ENCODE measurements at places on chromosomes 12 and 14. TPM values are rescaled to one million over a fixed set of nuclear protein-coding genes. Genes with fewer than 3 reads are reported as not detected.
A peak's percentile ranks its signal among the peaks of the same experiment; 100 is the strongest.

DNA sequence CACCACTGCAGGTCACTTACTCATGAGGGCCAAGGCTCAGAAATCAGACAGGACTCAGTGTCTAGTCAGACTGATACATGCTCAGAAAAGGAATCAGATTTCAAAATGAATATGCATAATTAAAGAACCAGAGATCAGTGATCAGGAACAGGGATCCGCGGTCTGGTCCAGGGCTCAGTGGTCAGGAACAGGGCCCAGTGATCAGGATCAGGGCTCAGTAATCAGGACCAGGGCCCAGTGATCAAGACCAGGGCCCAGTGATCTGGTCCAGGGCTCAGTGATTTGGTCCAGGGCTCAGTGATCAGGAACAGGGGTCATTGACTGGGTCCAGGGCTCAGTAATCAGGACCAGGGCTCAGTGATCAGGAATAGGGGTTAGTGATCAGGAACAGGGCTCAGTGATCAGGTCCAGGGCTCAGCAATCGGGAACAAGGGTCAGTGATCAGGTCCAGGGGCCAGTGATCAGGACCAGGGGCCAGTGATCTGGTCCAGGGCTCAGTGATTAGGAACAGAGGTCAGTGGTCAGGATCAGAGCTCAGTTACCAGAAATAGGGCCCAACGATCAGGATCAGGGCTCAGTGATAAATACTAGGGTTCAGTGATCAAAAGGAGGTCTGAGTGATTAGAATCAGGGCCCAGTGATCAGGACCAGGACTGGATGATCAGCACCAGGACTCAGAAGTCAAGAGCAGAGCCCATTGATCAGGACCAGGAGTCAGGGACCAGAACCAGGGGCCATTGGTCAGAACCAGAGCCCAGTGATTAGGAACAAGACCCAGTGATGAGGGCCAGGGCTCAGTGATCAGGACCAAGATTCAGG is 175.3 kb downstream of the TMEM121 start:
- DNase-seq, result no peak

Gene CDKL1
- 50.0 TPM for total RNA-seq

DNA sequence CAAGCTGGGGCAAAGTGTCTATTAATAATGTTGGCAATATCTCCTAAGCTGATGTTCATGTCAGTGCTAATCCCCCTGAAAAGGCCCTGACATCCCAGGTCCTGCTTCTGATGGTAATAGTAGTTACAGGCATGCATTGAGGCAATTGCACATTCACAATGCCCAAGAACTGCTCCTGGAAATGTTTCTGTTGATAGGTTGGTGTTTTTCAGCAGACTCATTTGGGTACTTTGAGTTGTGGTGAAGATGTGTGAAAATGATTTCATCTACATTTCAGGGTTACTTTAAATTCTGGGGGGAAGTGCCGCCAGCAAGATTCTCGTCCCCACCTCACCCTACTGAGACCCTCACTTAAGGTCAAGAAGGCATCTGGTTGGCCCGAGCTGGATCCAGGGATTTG is 92.9 kb downstream of the BBS10 start:
- no peak for DNase-seq

- no peak for DNase-seq
These were observed 18.3 kb downstream of the ANKS1B start for GRCh38 chr12:99966429-99966828.

- no peak for DNase-seq
These were observed 68.5 kb downstream of the RNF34 start for GRCh38 chr12:121468499-121468801.

GRCh38 chr14:72104011-72104613 is 171.9 kb downstream of the RGS6 start:
- no peak for DNase-seq

- no peak for DNase-seq
These were observed 54.1 kb downstream of the ESRRB start for GRCh38 chr14:76430017-76430416.

DNA sequence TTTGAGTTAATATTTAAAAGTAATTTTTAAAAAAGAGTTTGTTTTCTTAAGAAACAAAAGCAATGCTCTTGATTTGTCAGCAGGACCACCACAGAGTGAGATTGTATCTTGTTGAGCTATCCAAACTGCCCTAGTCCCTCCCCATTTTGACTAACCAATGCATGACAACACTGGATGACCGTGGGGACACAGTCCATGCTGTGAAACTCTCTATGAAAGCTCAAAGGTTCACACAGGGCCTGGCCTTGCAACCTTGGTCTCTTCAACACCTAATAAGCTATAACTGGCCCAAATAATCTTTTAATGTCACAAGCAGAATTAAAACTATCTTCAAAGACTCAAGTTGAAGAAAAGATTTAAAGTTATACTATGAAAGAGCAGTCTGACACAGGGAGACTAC is 13.5 kb downstream of the ETFRF1 start:
- DNase-seq, result no peak

Gene C3AR1
- total RNA-seq, result 12.9 TPM

DNA sequence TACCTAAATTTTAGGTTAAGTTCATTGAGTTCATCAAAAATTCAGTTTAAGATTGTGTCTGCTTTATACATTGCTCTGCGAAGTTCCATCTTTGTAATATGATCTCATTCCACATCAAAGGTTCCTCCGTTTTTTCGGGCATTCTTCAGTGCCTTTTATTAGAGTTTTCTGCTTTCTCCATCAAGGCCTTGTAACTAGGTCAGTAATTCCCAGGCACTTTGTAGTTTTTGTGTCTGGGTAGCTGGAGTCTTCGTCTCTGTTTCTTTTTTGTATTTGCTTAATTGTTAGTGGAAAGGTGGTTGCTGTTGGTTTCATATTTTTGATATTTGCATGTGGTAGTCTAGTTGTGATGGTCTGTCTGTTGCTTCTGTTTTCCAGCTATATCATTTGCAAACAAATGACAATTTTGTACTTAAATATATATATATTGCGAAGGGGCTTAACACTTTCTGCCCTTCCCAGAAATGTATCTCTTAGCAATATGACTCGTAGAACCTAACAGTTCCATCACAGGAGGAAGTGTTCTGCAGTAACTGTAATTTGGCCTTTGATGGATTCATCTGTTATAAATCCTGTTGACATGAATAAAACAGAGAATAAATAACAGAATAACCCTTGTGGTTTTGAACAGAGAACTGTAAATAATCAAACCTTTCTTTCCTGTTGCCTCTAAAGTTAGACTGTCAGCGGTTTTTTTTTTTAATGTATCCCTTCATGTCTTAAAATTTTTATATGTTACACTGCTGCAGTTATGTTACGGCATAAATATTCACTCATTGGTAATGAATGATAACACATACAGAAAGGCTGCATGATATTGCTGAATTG is 88.4 kb upstream of the DYNC1H1 start:
- no peak for DNase-seq

Gene DPPA3
- total RNA-seq, result not detected

Gene CKAP4
- 13.6 TPM for total RNA-seq

DNA sequence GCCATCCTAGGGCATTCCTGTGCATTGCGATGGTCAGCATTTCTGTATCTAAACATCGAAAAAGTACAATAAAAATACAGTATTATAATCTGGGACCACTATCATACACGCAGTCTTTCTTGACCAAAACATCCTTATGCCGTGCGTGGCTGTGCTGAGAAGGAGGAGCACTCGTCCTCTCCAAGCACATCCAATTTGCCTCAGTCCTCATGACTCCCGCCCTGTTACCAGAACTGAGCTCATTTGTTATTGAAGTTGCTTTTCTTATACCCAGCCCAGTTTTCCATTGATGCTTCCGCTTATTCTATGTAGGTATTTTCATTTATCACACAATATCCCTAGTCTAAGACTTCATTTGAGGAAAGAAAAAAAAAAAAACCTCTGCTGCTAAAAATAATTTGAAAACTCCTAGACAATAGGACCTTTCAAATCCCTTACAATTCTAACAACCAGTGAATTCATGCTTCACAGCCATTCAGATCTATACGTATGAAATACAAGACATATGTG is 236.9 kb upstream of the PLEKHG7 start:
- no peak for DNase-seq

DNA sequence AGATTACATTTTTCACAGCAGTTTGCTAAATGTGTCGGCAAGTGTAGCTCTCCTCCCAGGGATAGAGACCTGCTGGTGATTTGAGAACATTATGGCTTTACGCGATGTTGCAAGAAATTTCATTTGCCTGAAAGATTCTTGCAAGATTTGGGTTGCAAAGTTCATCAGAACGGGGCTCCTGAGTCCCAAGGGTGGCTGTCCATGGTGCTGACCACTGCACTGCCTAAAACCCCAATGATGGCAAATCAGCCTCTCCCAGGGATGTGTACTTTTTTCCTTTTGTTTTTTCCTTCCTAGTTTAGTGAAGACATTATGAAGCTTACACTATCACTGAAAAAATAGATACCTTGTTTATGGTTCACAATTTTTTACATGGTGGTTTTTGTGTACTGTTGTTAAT is 85.4 kb downstream of the WSCD2 start:
- DNase-seq, result no peak

DNA sequence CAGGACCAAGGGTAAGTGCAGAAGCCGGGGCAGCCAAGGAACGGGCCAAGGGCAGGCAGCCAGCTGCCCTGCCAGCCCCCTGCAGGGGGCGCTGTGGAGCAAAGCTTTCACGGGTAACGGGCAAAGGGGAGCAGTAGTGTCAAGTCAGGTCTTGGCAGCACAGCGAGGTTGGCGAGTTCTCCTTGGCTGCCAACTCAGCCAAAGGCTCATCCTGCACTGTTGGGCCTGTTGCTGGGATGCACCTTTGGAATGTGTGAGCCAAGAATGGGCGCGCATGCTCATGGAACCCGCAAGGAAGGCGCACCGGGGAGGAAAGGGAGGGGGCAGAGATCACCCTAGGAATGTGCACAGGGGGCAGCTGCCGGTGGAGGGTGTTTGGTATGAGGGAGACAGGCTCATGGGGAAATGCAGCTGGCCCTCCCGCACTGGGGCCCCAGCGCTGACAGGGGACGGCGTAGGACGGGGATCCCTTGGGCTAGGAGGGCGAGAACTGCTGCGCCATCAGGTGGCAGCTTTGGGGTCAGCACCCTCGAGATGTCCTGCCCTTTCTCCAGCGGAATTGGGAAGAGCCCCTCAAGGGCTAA is 138.0 kb downstream of the ASCL4 start:
- peak; percentile 33 for DNase-seq

DNA sequence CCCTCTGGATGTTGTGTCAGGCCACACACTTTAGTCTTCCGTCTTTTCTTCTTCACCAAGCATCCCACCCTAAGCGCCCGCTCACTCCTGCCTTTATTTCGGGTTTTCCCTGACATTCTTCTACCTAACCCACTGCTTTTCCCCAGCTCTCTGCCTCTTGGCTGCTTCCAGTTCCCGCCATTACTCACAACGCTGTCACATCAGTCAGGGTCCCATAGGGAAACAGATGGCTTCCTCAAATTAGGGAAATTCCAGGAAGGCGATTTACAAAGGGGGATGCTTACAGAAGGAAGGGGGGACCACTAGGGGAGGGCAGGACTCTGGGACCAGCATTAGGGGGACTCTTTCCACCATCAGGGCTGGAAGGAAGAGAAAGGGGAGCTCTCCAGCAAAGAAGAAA is 9.2 kb upstream of the PPP1R13B start:
- DNase-seq, result no peak

DNA sequence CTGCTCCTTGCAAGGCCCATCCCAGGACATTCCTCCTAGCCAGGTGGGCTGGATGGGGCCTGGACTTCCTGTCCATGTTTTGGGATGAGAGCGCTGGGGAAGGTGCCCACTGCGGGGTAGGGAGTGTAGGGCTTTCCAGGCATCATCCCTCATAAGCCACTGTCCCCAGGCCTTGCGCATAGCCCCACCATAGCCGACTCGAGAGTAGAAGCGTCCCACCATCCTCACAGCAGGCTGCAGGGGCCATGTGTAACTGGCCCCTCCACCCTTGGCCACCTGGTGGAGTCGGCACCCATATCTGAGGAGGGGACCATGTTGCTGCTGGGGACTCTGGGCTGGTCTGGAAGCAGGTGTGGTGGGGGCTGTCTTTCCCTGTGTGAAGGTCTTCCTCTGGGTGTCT is 30.5 kb downstream of the SH2B3 start:
- DNase-seq, result no peak

GRCh38 chr12:79063258-79063657 is 198.7 kb downstream of the SYT1 start:
- DNase-seq, result no peak

DNA sequence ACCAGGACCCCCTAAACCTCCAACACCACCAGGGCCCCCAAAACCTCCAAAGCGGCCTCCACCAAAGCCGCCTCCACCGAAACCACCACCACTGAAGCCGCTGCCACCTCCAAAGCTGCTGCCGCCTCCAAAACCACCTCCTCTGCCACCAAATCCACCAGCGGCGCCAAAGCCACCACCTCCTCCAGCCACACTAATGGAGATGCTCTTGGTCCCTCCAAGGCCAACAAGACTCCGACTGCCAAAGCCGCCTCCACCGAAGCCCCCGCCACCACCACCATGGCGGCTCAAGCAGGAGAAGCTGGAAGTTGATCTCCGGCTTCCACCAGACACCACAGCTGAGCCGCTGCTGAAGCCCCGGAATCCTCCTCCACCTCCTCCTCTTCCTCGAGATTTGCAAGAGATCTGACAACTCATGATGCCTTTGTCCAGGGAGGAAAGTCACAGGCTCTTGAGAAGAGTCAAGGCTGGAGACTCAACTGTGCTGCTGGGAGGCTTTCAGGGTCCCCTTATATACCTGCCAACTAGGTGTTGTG is at the start of gene KRT2:
TSS of gene KRT2 (minus strand) at position 486 of the 536 bp plus-strand sequence. CDS start at position 417, 69 bp downstream.
- DNase-seq, result no peak

Gene INHBC
- total RNA-seq, result not detected

Gene FAM234B
- total RNA-seq, result 88.5 TPM

DNA sequence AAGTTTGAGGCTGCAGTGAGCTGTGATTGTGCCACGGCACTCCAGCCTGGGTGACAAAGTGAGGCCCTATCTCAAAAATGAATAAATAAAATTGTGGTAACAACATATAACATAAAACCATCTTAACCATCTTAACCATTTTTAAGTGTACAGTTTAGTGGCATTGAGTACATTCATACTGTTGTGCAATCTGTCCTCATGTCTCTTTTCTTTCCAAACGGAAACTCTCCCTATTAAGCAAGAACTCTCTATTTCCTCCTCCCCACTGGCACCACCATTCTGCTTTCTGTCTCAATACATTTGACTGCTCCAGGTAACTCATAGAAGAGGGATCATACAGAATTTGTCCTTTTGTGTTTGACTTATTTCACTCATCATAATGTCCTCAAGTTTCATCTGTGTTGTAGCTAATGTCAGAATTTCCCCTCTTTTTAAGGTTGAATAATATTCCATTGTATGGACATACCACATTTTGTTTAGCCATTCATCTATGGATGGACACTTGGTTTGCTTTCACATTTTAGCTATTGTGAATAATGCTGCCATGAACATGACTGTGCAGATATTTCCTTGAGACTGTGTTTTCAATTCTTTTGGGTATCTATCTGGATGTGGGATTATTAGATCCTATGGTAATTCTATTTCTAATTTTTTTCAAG is 4.4 kb upstream of the MARK3 start:
- DNase-seq, result no peak

Gene MMP19
- total RNA-seq, result not detected

- DNase-seq, result no peak
These were observed 24.9 kb downstream of the CRACR2A start for GRCh38 chr12:3727877-3728632.

DNA sequence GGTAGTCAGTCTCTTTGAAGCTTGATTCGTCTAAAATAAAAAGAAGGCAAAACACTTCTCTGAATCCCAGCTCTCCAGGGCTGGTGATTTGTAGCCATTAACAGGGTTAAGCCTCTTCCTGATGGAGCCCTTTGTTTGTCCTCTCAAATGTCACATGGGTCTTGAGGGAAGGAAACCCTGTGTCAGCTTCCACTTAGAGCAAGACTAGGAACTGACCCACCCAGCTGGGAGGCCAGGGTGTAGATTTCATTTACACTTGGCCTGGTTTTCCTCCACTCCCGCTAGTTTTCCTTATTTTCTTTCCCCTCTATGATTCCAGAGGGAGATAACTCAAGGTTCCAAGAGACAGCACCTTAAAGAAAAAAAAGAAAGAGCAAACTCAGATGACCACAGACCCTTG is 230.5 kb upstream of the EGLN3 start:
- DNase-seq, result no peak

Measured in dorsolateral prefrontal cortex (tissue), 122 donors.